ENCODE measurements at places on chromosomes 6 and 20. TPM values are rescaled to one million over a fixed set of nuclear protein-coding genes. Genes with fewer than 3 reads are reported as not detected.

GRCh38 chr6:165725201-165725600 lies 62.2 kb upstream of the PDE10A start:
- DNase-seq, result no peak

DEFB132 gene
- not detected for total RNA-seq

DNA sequence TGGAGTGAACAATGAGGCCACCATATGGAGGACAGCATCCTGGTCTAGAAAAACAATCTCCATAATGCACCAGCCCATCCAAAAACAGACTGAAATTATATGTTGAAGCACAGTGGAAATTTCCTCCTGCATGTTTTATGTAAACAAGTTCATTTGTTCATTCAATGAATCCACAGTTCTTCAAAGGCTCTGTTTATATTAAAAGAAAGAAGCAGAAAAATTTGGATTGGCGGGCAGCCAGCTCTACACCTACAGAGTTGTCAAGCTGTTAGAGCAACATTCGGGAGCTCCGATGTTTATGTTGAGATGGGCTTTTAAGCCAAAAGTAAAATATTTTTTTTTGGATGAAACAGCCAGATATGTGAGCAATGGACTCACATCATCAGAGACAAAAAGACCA lies 395.3 kb upstream of the SULF2 start:
- DNase-seq, result no peak

GRCh38 chr6:90303039-90303438 lies 6.4 kb upstream of the BACH2 start:
- no peak for DNase-seq

FOXO3 gene
- total RNA-seq, result 4.7 TPM

DNA sequence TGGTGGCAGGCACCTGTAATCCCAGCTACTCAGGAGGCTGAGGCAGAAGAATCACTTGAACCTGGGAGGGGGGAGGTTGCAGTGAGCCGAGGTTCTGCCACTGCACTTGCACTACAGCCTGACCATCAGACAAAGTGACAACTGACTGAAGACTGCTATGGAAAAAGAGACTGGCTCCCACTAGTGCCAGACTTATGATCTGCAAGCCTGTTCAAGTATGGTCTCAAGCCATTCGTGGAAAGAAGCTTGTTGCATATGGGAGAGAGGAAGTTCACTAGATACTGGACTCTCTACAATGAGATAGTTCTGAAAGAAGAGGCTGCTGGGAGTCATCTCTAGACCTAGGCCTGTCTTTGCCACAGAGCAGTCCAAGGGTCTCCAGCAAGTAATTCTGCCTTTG lies 26.7 kb downstream of the MDN1 start:
- DNase-seq, result peak; percentile 20

IP6K3 gene
- not detected for total RNA-seq

GRCh38 chr6:91816335-91816734 lies 1229.5 kb upstream of the MAP3K7 start:
- DNase-seq, result no peak

GHRH gene
- not detected for total RNA-seq

DNA sequence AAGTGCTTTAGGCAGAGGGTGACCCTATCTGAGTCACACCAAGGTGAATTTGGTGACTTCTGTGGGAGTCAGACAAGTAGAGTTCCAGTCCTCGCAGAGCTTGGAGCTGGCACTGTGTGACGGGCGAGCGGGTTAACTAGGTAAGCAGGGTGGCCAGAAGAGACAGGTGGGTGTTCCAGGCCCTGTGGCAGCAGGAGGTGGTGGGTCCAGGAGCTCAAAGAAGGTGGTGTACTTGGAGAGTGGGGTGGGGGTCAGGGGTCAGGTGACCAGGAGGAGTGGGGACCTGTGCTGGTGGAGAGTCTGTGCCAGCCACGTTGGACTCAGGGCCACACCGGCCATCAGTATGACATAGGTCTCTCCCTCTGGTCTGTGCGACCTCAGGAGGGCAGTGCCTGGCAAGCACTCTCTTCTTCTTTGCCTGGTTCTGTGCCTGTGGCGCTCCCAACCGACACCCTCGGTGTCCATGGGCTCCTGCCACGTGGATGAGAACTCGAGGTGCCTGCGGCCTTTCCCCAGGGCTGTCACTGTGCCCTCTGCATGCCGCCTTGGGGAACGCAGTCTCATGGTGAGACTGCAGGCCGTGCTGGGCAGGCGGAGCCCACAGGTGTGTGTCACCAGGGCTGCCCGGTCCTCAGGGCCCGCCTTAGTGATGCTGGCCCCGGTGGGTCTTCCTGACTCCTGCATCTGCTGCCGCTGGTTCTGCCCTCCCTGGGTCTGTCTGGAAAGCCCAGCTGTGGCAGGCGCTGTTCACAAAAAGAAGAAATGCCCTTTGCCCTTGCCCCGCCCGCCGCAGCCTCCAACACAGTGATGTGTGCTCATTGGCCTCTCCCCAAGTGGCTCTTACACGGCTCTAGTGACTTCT lies 1.6 kb downstream of the MRGBP start:
- DNase-seq, result no peak

FOXA2 gene
- not detected for total RNA-seq

KCNB1 gene
- not detected for total RNA-seq

- DNase-seq, result no peak
Measured at GRCh38 chr6:4449409-4449808, 314.0 kb upstream of the ECI2 start.

BRPF3 gene
- total RNA-seq, result 20.2 TPM
